ENCODE measurements at places on chromosomes 7 and 10. TPM values are rescaled to one million over a fixed set of nuclear protein-coding genes. Genes with fewer than 3 reads are reported as not detected.

RARRES2 gene
- total RNA-seq: not detected

PIP4K2A gene
- total RNA-seq: 51.7 TPM

CEP55 gene
- total RNA-seq: 198 TPM

CALML5 gene
- total RNA-seq: not detected

MNX1 gene
- total RNA-seq: not detected

RAPGEF5 gene
- 0.97 TPM for total RNA-seq

DYNC1I1 gene
- total RNA-seq: 3.9 TPM

RSBN1L gene
- 15.3 TPM for total RNA-seq

FGL2 gene
- total RNA-seq: not detected

MYOZ1 gene
- total RNA-seq: not detected

NYAP1 gene
- 0.63 TPM for total RNA-seq

AGR3 gene
- total RNA-seq: not detected

CABCOCO1 gene
- not detected for total RNA-seq

SEMA3D gene
- total RNA-seq: 4.4 TPM

MYL7 gene
- not detected for total RNA-seq

AGR2 gene
- not detected for total RNA-seq

TAS2R5 gene
- not detected for total RNA-seq

TDRD1 gene
- total RNA-seq: not detected

HELLS gene
- 162 TPM for total RNA-seq

GIMAP4 gene
- total RNA-seq: not detected

UCMA gene
- total RNA-seq: not detected

THSD7A gene
- not detected for total RNA-seq

GRM3 gene
- total RNA-seq: not detected

KIF11 gene
- 93.0 TPM for total RNA-seq

SPACDR gene
- not detected for total RNA-seq

ENKUR gene
- not detected for total RNA-seq

ZNF282 gene
- 17.4 TPM for total RNA-seq

KCND2 gene
- not detected for total RNA-seq

NEUROD6 gene
- not detected for total RNA-seq

TCERG1L gene
- not detected for total RNA-seq

SPOCK2 gene
- total RNA-seq: not detected

Measured in SJSA1 (cell line).